Renal cortex interstitium (tissue), 15 donors: ENCODE measurements at places on chromosomes 7 and 10.
A peak's percentile ranks its signal among the peaks of the same experiment; 100 is the strongest.

DNA sequence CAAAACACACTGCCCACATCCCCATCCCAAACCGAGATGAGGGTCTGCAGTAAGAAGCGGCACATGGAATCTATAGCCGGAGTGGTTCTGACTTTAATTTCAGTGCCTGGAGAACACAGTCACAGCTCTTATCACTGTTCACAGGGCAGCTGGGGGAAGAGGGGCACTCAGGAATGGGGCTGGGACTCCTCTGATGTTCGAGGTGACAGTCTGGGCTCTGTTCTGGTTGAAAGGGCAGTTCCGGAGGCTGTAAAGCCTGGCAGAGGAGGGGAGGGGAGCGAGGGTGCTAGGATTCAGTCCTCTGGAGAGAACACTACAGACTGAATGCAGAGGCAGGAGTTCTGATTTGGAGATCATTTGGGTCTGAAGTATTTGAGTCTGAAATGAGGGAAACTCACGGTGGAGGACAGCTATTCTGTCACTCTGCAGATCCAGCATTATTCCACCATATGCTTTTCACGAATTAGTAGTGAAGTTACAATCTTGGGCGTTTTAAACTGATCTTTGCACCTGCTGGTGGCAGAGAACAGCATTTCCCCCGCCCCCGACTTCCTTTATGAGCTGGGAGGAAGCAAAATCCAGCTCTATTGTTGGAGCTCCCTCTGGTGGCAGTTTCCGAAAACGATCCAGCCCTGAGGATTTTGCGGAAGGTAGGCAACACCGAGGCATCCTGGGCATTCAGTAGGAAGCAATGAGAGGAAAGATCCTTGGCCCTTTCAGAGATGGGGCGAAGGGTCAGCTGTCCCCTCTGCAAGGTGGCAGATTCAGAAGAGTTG, 22.7 kb upstream of the KCNK18 start:
- DNase-seq = peak; percentile 89

DNA sequence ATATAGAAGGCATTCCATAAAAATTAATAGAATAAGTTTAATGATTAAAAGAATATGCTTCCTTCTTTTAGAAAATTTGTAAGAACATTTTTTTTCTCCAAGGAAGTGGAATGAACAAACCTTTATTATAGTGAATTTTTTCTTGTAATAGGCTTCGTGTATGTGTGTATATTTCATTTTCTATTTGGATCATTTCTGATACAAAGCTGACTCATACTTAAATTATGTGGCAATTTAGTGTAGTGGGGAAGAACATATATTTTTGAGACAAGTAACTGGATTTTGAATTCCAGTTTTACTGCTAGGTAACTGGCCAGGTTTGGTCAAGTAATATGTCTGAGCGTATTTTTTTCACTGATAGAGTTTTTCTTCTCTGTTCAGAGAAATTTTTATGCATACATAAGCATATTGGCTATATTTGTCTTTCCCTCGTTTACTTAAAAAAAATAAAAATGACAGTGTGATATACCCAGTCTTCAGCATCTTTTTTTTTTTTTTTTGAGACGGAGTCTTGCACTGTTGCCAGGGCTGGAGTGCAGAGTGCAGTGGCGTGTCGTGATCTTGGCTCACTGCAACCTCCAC, 50.8 kb downstream of the CDK13 start:
- DNase-seq = no peak

- DNase-seq = no peak
Observed at GRCh38 chr7:94252124-94252523, 142.6 kb upstream of the COL1A2 start.

- DNase-seq = no peak
Observed at GRCh38 chr10:131747791-131748190, 153.0 kb upstream of the PPP2R2D start.

DNA sequence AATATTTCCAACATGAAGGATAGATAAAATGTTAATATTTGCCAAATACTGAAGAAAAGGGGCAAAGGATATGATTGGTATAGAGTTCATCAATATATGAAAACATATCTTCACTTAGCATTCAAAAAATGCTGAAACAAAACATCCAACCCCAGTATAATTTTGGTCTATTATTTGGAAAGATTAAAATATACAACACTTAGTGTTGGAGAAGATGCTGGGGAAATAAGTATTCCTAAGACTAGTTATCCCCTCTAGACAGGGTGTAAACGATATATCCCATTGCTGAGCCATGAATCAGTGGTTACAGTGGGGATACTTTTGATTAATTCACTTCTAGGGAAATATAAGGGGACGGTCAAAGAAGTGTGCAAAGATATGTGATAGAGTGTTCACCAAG, 187.3 kb upstream of the IMMP2L start:
- no peak for DNase-seq

- no peak for DNase-seq
Observed at GRCh38 chr10:102492344-102492939, 10.1 kb downstream of the ACTR1A start.

GRCh38 chr10:110504111-110504735, 6.5 kb downstream of the DUSP5 start:
- no peak for DNase-seq

- DNase-seq = no peak
Observed at GRCh38 chr10:101832325-101832771, 11.3 kb downstream of the KCNIP2 start.

GRCh38 chr10:95341716-95342130, 50.9 kb upstream of the PDLIM1 start:
- no peak for DNase-seq

DNA sequence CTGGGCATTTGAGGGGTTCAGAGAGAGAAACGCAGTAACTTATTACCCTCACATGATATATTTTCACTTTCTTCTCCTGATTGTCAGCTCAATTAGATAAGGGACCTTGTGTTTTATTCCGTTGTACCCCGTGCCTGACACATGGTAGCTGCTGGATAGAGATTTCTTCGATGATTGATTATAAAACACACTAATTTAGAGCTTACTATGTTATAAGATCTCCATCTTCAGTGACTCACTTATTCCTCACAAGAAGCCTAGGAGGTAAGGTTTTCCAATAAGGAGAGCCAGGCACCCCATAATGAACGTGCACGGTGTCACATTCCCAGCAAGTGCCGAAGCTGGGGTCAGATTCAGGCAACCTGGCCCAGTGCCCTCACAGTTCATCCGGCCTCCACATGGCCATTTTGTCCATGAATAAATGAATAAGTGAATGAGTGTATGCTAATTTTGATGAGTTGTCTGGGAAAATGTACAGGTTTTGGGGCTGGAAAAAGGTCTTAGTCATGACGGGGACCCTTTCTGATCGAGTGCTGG, 138.1 kb upstream of the CDCA7L start:
- DNase-seq = no peak

GRCh38 chr7:157996359-157997079, 591.1 kb downstream of the PTPRN2 start:
- no peak for DNase-seq

DNA sequence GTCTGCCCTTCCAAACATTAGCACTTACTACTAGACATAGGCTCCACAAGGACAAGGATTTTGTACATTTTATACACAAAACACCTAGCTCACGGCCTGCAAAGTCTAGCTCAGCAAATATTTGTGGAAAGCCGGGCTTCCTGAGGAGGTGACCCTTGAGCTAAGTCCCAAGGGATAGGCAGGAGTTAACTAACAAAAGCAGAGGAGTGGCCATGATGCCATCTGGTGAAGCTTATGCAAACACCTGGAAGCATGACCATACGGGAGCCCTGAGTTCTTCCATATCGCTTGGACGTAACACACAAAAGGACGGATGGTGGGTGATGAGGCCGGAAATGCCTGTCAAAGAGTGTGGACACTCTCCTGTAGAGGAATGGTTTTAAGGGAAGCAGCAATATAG, 25.9 kb upstream of the YAE1 start:
- DNase-seq = no peak

GRCh38 chr10:94402843-94403379, 570 bp downstream of the TBC1D12 start:
- no peak for DNase-seq

- no peak for DNase-seq
Observed at GRCh38 chr7:115132096-115132495, 210.2 kb downstream of the MDFIC start.

DNA sequence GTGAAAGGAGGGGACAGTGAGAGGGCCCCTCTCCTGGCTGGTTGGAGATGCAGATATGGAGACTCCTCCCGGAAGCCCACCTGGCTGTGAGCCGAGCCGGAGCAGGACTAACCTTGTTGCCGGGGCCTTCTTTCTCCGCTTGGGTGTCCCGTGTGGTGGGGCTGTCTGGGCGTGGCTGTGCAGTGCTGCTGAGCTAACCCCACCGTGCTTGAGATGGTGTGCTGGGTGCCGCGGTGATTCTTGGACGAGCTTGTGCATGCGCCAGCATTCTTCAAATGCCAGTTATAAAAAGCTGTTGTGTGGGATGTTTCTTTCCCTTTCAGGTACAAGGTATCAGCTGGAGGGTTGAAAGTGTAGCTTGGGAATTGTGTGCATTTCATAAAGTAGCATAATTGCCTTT, 48.8 kb downstream of the DAGLB start:
- DNase-seq = no peak

DNA sequence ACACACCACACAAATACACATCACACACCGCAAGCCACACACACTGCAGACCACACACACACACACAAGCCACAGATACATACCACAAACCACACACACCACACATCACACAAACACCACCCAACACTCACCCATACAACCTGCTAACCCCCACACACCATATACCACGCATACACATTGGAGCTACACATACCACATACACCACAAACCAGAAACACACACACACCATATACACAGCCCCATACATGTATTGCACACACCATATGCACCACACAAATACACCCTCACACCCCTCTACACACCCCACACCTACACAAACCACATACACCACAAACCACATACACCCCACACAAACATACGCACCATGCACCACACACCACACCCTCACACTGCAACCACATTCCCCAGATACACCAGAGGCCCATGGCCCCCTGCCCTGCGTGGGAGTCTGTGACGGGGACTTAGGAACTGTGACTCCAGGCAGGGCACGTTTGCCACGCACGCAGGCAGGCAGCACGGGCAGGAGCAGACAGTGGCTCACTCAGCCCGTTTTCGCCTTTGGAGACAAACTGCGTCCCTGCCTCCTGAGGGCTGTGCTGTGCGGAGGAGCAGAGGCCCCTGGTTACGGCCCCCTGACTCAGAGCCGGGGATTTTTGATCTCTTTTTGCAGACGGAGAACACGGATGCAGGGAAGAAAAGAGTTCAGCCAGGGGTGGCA, 52.6 kb downstream of the TMEM209 start:
- DNase-seq = no peak

DNA sequence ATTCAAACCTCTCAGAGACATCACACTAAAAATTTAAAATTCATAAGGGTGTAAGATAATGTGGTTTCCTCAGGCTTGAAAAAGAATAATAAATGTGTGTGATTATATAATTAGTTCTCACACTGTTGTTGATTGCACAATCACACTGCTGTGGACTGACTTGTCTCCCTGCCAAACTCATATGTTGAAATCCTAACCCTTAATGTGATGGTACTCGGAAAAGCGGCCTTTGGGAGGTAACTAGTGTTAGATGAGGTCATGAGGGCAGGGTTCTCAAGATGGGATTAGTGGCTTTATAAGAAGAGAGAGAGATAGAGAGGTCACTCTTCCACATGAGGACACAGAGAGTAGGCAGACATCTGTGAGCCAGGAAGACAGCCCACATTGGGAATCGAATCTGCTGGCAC, 128.5 kb upstream of the COL1A2 start:
- no peak for DNase-seq

- no peak for DNase-seq
Observed at GRCh38 chr7:68963552-68963951, 634.7 kb upstream of the AUTS2 start.

DNA sequence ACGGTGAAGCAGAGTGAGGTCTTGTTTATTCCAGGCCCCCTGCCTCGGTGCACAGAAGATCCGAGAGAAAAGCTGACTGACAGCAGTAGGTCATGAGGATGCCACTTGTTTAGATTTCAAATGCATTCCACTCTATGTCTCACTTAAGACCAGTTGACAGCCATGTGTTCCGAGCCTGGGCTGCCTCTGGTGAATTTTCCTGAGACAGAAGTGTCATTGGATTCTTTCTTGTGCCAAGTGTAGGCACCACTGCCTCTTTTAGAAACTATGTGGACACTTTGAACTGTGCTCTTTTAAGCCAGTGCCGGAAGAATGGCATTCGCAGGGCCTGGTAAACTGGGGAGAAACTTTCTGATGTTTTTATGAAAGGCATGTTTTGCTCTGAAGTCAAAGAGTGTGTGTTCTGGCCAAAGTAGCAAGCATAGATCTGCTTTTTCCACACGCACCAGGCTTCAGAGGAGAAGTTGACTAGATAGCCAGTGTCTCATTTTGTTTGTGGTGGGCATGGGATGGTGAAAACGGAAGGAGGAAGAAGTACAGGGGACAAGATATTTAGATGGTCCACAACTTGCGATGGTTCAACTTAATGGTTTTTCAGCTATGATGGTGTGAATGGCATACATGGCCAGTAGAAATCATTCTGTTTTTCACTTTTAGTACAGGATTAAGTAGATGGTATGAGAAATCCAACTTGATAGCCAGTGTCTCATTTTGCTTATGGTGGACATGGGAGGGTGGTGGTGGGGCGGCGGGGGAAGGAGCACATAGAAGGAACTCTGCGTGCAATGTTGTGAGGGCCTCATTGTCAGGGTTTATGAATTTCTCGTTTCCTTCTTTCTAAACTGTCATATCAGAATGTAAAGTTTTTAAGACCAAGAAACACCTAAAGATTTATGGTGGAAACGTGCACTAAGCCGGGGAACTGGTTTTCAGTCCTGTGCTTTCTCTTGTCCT, 41.5 kb downstream of the CYP17A1 start:
- no peak for DNase-seq

DNA sequence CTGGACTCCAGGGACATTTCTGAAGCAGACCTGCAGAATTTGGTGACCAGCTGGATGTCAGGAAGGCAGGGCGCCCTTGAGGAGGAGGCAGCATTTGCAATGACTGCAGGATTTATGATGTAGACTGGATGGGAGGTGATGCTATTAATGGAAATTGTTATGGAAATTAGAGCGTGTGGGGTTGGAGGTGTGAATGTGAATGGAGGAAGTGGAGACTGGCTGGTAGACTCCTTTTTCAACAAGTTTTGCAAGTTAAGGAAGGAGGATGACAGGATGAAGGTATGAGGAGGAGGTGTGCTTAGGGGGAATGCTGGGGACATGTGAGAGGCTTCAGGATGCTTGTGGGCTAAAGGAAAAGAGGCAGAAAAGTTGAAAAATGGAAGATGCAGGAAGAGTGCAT, 137.0 kb downstream of the TMEM178B start:
- DNase-seq = no peak

- DNase-seq = no peak
Observed at GRCh38 chr10:29780639-29781038, 145.9 kb upstream of the SVIL start.

GRCh38 chr7:149330914-149331567, 69.0 kb downstream of the ZNF783 start:
- no peak for DNase-seq
